ENCODE measurements at places on chromosomes 16 and 17. TPM values are rescaled to one million over a fixed set of nuclear protein-coding genes. Genes with fewer than 3 reads are reported as not detected.

Gene TXNL4B
- total RNA-seq: 5.3 TPM

Gene HOXB1
- not detected for total RNA-seq

Gene CCL17
- total RNA-seq: not detected

Gene ZP2
- total RNA-seq: not detected

Gene NT5M
- total RNA-seq: 1.3 TPM

Gene ODAD4
- 0.79 TPM for total RNA-seq

Gene SCGB1C2
- total RNA-seq: not detected

Gene TSNAXIP1
- total RNA-seq: 0.99 TPM

Gene NAGS
- total RNA-seq: 0.93 TPM

Gene CMTM1
- 1.6 TPM for total RNA-seq

Gene SLC35G6
- not detected for total RNA-seq

Gene YBX2
- not detected for total RNA-seq

Gene QRICH2
- total RNA-seq: 2.1 TPM

Gene CETP
- total RNA-seq: not detected

Gene SHISA6
- total RNA-seq: not detected

Gene KRT33A
- total RNA-seq: not detected

Gene FBXW10
- under 0.01 TPM for total RNA-seq

Gene TBX4
- not detected for total RNA-seq
